ENCODE measurements at places on chromosomes 7 and 10. TPM values are rescaled to one million over a fixed set of nuclear protein-coding genes. Genes with fewer than 3 reads are reported as not detected.

The PNLIPRP2 gene
- not detected for total RNA-seq

The CYP3A7 gene
- total RNA-seq: 0.14 TPM

The CUBN gene
- total RNA-seq: 0.85 TPM

The UPK3B gene
- 0.46 TPM for total RNA-seq

The CLRN3 gene
- total RNA-seq: not detected

The PRRT4 gene
- not detected for total RNA-seq
